ENCODE measurements at places on chromosomes 12 and 14.

- peak; percentile 76 for DNase-seq
Observed at GRCh38 chr12:54195737-54196347, 7.1 kb upstream of the SMUG1 start.

DNA sequence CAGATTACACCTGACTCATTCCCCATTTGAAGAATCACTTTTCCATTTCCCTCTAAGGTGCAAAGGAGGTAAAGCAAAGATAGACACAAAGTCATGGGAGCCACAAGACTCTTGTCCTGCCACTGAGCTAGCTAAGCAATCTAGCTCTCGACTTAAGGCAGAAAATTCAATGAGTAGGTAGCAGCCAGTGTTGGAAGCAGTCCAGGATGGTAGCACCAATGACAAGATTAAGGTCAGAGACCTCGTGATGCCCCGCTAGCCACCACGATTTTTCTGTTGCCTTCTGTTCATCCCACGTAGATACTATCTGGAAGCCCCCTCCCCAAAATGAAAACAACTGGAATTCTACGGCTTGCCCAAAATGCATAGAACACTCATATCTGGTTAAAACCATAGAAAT, 1.4 kb downstream of the VAMP1 start:
- DNase-seq = no peak

GRCh38 chr14:49553106-49553505, 33.1 kb downstream of the RPS29 start:
- DNase-seq = no peak

DNA sequence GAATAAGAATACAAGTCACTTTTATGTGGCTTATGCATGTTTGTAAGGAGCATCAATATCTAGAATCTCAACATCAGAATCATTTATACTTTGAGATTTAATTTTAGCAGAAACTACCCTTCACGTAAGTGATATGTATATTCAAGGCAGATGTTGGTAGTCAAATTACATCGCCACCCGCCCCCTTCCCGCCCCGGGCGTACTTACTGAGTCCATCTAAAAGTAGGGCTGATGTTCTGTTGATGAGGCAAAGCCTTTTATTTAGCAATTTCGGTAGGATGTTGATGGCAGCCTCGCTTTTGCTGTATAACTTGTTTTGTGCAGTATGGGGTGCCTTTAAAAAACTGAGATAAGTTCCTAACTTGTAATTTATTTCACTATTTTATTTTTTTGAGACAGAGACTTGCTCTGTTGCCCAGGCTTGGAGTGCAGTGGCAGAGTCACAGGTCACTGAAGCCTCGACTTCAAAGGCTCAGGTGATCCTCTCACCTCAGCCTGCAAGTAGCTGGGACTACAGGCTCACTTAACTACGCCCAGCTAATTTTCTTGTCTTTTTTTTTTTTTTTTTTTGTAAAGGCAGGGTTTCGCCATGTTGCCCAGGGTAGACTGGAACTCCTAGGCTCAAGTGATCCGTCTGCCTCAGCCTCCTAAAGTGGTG, 30.8 kb downstream of the KTN1 start:
- no peak for DNase-seq

- DNase-seq = no peak
Observed at GRCh38 chr12:66859751-66860440, 181.0 kb upstream of the GRIP1 start.

- DNase-seq = no peak
Observed at GRCh38 chr14:61537563-61538463, 157.5 kb upstream of the HIF1A start.

- DNase-seq = no peak
Observed at GRCh38 chr14:69181491-69181890, 9.8 kb upstream of the EXD2 start.

DNA sequence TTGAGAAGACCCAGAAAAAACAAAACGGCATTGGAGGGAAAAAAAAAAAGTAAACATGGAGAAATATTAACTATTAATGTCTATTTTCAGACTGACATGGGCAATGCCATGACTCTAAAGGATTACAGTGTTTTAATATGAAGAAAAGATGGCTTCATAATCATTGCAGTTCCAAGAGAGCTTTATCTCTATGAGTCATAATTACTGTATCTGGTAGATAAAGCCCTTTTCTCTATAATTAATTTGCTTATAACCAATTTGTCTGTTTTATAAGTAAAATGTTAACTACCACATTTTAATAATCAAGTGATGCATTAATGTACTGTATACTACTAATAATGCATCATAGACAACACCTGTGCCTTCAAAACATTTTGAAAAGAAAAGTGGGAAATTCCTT, 59.7 kb downstream of the CLIP1 start:
- no peak for DNase-seq

DNA sequence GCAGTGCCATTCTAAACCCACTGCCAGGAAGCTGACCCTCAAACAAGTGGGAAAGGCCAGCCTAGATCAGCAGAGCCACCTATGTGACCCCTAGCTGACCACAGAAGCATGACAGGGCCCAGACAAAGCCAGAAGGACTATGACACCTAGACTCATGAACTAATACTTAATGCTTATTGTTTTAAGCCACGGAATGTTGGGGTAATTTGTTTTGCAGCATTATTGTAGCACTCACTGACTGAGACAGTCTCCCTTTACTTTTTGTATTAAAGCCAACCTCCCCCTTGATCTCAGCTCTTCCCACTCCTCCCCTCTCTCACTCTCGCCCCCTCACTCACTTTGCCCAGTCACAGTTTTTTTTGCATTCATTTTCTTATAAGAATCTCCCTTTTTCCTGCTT, 186.4 kb downstream of the RBM19 start:
- DNase-seq = no peak

GRCh38 chr12:132593938-132594358, 16.4 kb downstream of the LRCOL1 start:
- peak; percentile 39 for DNase-seq

DNA sequence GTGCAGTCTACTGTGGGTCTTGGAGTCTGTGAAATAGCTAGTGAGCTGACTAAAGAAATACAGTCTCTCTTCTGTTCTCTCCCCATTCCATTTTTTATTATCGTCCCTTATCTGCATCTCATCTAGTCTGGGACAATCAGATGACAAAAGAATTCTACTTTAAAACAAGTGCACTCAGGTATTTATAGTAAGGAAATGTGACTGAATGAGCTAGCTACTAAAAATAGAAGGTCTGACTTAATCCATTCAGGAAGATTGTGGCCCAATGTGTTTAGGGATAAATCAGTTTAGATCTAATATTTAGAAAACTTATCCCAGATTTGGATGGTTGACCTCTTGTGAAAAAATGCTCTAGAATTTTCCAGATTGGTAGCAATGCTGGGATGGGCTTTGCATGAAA, 126.8 kb upstream of the NRXN3 start:
- DNase-seq = no peak

DNA sequence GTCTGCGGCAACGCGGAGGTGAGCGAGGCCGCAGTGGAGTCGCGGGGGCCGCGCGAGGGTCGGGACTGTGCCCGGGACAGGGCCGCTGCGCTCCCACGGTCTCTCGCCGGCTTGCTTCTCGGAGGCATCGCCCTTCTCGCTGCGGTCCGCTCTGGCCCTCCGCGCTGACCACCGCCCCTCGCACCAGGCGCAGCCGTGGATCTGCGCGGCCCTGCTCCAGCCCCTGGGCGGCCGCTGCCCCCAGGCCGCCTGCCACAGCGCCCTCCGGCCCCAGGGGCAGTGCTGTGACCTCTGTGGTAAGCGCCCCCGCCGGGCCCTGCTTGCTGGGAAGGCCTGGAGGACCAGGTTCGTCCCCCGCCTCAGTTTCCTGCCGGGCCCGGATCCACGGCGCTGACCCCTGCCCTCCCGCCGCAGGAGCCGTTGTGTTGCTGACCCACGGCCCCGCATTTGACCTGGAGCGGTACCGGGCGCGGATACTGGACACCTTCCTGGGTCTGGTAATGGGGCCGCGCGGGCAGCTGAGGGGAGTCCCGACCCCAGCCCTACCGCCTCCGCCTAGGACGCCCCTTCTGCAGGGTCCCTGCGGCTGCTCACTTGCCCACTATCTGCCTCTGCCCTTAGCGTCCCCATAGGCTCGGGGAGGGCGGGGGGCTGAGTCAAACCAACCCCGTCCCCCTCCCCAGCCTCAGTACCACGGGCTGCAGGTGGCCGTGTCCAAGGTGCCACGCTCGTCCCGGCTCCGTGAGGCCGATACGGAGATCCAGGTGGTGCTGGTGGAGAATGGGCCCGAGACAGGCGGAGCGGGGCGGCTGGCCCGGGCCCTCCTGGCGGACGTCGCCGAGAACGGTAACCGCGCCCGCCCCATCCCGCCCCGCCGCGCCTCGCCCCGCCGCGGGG, 7.0 kb downstream of the AMN start:
- DNase-seq = no peak

DNA sequence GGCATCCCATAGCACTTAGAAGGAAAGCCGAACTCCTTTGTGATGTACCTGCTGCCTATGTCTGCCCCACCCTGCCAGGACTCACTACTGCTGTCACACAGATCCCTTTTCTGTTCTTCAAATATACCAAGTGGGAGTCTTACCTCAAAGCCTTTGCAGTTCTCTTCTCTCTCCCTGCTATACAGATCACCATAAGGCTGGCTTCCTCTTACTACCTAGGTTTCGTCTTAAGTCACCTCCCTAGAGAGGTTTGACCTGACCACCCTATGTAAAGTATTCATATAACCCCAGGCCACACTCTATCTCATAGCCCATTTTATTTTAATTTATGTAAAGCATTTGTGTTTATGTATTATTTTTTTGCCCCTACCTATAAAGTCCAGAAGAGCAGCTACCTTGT, 117.6 kb downstream of the CRADD start:
- no peak for DNase-seq

- peak; percentile 50 for DNase-seq
Observed at GRCh38 chr12:75854681-75855309, 176.8 kb downstream of the PHLDA1 start.

DNA sequence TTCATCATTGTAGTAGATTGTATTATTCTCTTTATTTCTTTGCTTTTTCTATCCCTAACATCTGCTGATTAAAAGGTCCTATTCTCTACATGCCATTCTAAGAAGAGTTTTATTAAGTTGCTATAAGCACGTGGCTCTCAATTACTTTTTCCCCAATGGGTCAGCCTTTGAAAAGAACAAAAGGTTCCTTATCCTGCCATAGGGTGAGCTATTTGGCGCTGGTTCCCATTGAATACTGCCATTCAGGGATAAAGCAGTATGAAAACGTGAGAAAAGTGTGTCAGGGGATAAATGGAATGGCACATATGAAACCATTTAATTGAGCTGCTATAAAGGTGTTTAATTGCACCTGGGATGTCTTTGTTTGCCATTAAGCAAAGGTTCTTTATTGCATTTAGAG, 80.9 kb downstream of the SYNE2 start:
- no peak for DNase-seq

- no peak for DNase-seq
Observed at GRCh38 chr12:118103201-118103600, 610 bp downstream of the VSIG10 start.

- DNase-seq = no peak
Observed at GRCh38 chr12:65960820-65961189, 136.5 kb downstream of the HMGA2 start.

- DNase-seq = no peak
Observed at GRCh38 chr12:109709401-109709991, 4.1 kb upstream of the FAM222A start.
